Liver (tissue), 10 donors: ENCODE measurements at places on chromosomes 11 and 22. TPM values are rescaled to one million over a fixed set of nuclear protein-coding genes. Genes with fewer than 3 reads are reported as not detected.
A peak's percentile ranks its signal among the peaks of the same experiment; 100 is the strongest.

GRCh38 chr11:72856065-72856464 lies 41.9 kb downstream of the ATG16L2 start:
- no peaks in the 10 kb centered on the region for H3K27me3 ChIP-seq
- H3K27ac ChIP-seq = no peak overlapping the region
- H3K4me3 ChIP-seq = no peak overlapping the region
- DNase-seq = no peak
- peaks cover 4% of the 10 kb centered on the region for H3K36me3 ChIP-seq

GRCh38 chr22:26169315-26170111 lies at the start of gene SEZ6L:
SEZ6L (plus strand) TSS chr22:26169462; CDS start chr22:26169670, 208 bp downstream.
- no peaks in the 10 kb centered on the region for H3K36me3 ChIP-seq
- peaks cover 3% of the 10 kb centered on the region for H3K4me1 ChIP-seq
- DNase-seq = no peak
- peaks cover 6% of the 10 kb centered on the region for H3K27me3 ChIP-seq
- H3K27ac ChIP-seq = no peak within 1 kb of the TSS
- H3K4me3 ChIP-seq = peak within 1 kb of the TSS; percentile 29

The MYOD1 gene
- not detected for total RNA-seq

- no peak for DNase-seq
- no peaks in the 10 kb centered on the region for H3K27me3 ChIP-seq
- no peak overlapping the region for H3K27ac ChIP-seq
- H3K4me1 ChIP-seq = no peaks in the 10 kb centered on the region
- no peak overlapping the region for H3K4me3 ChIP-seq
Observed at GRCh38 chr11:77522215-77522614, 48.3 kb upstream of the PAK1 start.

- peaks cover 2% of the 10 kb centered on the region for H3K36me3 ChIP-seq
- H3K4me1 ChIP-seq = no peaks in the 10 kb centered on the region
- DNase-seq = no peak
- H3K27ac ChIP-seq = no peak overlapping the region
Observed at GRCh38 chr11:93712678-93713077, 28.6 kb downstream of the TAF1D start.

The ELF5 gene
- 0.08 TPM for total RNA-seq

DNA sequence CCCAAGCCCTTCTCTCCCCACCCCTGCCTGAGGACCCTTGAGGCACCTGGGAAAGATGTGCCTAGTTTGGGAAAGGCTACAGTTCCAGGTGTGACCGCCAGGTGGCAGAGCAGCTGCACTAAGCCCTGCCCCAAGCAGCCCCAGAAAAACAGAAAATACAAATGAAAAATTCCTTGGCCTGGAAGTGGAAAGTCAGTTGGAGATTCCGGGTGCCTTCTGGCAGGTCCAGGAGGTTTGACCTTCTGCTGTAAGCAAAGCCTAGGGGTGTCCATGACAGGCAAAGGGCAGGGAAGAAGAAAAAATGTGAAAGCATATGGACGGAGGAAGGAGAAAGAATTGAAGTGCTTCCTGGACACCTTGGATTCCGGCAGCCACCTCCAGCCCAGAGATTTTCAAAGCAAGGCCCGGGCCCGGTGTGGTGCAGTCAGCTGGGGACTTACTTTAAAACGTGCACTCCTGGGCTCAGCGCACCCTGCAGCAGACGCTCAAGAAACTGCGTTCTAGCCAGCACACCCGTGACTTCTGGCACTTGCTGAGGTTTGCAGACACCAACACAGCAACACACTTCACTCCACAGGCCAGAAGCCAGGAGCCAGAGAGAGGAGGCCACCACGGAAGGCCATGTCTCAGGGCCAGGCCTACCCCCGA lies 37.3 kb upstream of the SLC22A12 start:
- peak; percentile 68 for DNase-seq
- H3K27me3 ChIP-seq = no peaks in the 10 kb centered on the region
- H3K4me3 ChIP-seq = no peak overlapping the region
- H3K36me3 ChIP-seq = no peaks in the 10 kb centered on the region
- H3K27ac ChIP-seq = peak overlapping the region; percentile 63

GRCh38 chr22:21992593-21993237 lies 10.1 kb upstream of the TOP3B start:
- no peaks in the 10 kb centered on the region for H3K27me3 ChIP-seq
- no peaks in the 10 kb centered on the region for H3K36me3 ChIP-seq
- peak overlapping the region; percentile 79 for H3K27ac ChIP-seq
- H3K4me1 ChIP-seq = peaks cover 36% of the 10 kb centered on the region

DNA sequence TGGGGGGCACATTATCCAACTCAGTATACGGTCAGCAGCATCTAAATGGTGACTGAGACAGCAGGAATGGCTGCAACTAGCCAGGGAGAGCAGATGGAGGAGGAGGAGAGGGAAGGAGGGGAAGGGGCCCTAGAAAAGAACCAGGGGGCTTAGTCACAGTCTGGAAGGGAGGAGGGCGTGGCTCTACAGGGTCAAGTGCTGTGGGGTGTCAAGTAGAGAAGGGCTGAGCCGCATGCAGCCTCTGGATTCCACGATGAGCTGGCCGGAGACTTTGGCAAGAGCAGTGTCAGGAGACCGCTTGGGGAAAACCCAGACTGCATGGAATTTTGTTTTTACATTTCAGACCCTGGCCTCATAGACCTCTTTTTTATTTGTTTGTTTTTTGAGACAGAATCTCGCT lies 25.8 kb upstream of the PPFIA1 start:
- no peaks in the 10 kb centered on the region for H3K36me3 ChIP-seq
- H3K4me1 ChIP-seq = no peaks in the 10 kb centered on the region
- DNase-seq = no peak

- H3K36me3 ChIP-seq = no peaks in the 10 kb centered on the region
- H3K27me3 ChIP-seq = no peaks in the 10 kb centered on the region
- no peaks in the 10 kb centered on the region for H3K4me1 ChIP-seq
- H3K27ac ChIP-seq = no peak overlapping the region
Observed at GRCh38 chr11:80173371-80174136, 732.7 kb upstream of the TENM4 start.

GRCh38 chr11:123173040-123173855 lies 21.8 kb downstream of the CLMP start:
- no peak for DNase-seq
- no peaks in the 10 kb centered on the region for H3K27me3 ChIP-seq
- H3K4me1 ChIP-seq = no peaks in the 10 kb centered on the region
- no peaks in the 10 kb centered on the region for H3K36me3 ChIP-seq

- no peaks in the 10 kb centered on the region for H3K4me1 ChIP-seq
- no peak for DNase-seq
- no peaks in the 10 kb centered on the region for H3K27me3 ChIP-seq
- H3K4me3 ChIP-seq = no peak overlapping the region
Observed at GRCh38 chr11:126756421-126756820, 244.1 kb downstream of the KIRREL3 start.

GRCh38 chr11:2151500-2152257 lies 9.3 kb downstream of the INS start:
- peak; percentile 85 for DNase-seq
- H3K4me3 ChIP-seq = no peak overlapping the region
- peak overlapping the region; percentile 62 for H3K27ac ChIP-seq
- peaks cover 13% of the 10 kb centered on the region for H3K36me3 ChIP-seq
- H3K4me1 ChIP-seq = peaks cover 78% of the 10 kb centered on the region
- no peaks in the 10 kb centered on the region for H3K27me3 ChIP-seq

The GAB2 gene
- 3.4 TPM for total RNA-seq

DNA sequence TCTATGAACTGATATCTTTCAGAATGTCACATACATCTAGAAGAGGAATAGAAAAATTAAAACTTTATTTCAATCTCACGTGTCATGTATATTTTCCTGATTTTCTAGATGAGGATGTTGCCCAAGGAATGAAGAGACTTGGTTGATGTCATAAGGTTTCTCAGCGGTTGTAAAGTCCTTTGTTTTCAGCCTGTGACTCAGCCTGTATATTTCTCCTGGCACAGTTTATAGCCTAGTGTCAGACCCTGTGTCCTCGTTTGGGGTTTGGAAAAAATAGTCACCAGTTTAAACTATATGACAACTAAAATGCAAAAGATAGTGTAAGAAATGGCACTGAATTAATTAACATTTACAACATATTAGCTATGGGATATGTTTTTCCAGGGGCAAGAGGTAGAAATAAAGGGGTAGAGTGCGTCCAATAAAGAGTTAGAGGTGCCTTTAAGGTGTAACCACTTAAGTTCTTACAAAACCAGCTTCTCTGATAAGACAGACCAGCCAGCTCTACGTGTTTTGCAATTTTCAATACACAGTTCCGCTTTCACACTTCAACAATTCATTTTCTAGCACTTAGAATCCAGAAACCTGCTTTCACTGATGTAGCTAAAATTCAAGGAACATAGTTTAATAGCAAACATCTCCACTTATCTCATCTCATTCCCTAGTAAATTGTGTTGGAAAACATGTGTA lies 1432.6 kb upstream of the TENM4 start:
- no peak overlapping the region for H3K4me3 ChIP-seq
- H3K36me3 ChIP-seq = no peaks in the 10 kb centered on the region
- H3K27me3 ChIP-seq = no peaks in the 10 kb centered on the region
- no peak for DNase-seq
- H3K4me1 ChIP-seq = no peaks in the 10 kb centered on the region

The ACTN3 gene
- not detected for total RNA-seq
